ENCODE measurements at places on chromosomes 13 and 19.

DNA sequence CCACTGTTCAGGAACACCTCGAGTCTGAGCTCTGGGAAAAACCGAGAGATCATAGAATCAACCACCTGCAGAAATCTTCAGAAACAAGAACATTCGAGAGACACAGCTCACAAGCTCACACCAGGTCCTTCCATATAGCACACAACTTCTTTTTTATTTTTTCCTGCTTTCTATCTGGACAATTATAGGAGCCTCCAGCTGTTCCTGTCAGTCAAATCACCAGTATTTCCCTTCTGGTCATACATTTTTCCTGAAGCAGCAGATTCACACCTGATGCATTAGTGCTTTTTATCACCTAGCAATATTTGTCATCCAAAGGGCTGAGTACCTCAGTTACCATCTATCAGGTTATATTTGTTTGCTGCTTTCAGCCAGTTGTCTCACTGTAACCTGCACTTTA, 323.5 kb downstream of the FOXO1 start:
- no peak for DNase-seq

- DNase-seq, result no peak
Observed at GRCh38 chr13:48093588-48093987, 1.3 kb downstream of the MED4 start.

DNA sequence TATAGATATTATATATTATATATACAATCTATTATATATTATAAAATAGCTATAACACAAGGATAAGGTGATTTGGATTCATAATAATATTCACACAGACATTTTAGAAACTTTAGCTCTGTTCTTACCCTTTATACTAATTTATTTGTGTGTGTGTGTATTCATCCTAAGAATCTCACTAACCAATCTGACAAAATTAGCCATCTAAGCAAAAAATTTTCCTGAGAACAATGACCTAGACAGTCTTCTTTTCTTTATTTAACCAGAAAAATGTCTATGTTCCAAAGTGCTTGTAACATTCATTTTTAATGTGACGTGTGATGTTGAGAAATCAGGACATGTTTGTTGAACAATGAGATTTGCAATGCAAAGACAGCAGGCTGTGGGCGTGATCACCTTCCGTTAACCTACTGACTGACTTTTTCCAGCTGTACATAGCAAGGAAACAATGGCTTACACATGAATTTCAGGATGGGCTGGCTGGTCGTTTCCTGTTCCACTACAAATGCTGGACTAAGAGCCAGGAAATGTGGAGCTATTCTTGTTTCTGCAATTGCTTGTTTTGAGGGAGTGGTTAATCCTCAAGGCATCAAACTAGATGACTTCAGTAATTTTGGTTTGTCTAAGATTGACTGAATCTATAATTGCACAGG, 634.6 kb upstream of the ARGLU1 start:
- peak; percentile 53 for DNase-seq

GRCh38 chr19:1090731-1091543, 4.2 kb downstream of the POLR2E start:
- no peak for DNase-seq

All from left hindlimb (tissue), 1 donor.